ENCODE measurements at places on chromosomes 7 and 10.

DNA sequence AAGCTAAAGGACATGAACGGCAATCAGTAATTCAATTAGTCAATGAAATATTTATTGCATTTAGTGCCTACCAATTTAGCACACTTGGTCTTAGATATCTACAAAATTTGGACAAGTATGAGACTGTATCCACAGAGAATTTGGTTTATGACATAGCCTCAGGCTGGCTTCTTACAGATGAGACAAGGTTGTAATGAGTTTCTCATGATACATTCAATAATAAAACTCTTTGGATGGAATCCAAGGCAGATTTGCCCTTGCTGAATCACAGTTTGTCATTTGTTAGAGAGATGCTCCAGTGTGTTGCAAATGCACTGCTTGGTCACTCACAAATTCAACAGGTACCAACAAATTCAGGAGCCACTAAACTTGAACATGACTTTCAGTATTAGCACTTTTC is 162.5 kb downstream of the GPR37 start:
- no peak for DNase-seq

- no peak for DNase-seq
These were observed at the start of gene HKDC1 for GRCh38 chr10:69220041-69220451. Gene HKDC1 (plus strand): TSS chr10:69220332. CDS start chr10:69220436, 104 bp downstream.

- DNase-seq = no peak
These were observed 90.4 kb upstream of the LRRTM3 start for GRCh38 chr10:66835400-66835799.

GRCh38 chr7:105765846-105766245 is 110.6 kb downstream of the ATXN7L1 start:
- DNase-seq = no peak

DNA sequence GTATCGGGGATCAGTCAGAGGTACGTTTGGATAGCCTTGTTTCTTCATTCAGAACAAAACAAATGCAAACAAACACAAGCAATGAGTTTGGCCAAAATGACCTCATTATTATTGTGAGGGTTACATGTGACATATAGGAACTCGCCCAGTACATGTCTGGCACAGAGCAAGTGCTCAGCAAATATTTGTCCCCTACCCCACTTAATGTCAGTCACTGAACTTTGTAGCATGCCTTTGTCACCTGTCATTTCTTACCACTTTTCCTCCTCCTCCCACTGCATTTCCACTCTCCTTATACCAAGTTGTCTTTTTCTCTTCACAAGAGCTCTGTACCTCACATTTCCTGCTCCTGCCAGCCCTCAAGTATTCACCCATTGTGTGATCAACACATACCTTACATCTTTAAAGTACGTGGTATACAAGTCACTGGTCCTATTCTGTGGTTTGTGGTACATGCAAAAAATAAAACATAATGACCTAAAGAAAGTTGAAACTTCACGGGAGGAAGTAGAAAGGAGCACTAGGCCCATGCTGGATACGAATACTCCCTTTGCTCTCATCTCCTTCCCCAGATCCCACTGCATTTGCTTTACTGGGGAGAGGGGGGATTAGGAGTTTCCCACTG is 236.0 kb downstream of the INHBA start:
- no peak for DNase-seq

- DNase-seq = no peak
These were observed 83.8 kb downstream of the SPAG6 start for GRCh38 chr10:22429146-22429545.

DNA sequence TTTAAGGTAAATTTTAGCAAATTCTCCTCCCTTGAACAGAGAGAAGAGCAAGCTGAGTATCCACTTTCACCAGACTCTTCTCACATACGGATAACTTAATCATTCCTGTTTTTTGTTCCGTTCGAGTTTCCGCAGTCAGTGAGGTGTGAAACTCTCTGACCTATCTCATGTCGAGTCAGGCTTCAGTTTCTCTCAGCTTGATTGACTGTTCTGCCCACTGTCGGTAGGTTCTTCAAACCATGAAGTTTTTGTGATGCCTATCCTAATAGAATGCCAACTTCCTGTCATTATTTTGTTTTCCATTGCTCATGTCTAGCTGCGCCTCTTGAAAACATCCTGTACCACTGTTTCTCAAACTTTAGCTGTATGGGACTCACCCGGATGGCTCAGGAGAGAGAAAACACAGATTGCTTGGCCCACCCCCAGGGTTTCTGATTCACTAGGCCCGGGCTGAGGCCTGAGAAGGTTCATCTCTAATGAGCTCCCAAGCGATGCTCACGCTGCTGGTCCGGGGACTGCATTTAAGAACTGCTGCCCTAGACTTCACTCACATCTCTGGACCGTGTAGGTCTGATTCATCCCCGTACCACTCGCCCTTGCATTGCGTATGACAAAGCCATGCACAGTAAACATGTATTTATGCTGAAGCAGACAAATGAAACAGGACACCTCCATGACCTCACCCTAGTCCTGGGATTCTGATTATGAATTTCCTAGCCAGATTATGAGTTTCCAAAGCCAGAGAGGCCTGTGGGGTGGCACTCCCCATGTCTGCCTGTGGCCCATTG is 208.4 kb upstream of the AGK start:
- DNase-seq = no peak

- no peak for DNase-seq
These were observed 612 bp downstream of the HILPDA start for GRCh38 chr7:128456255-128456725.

DNA sequence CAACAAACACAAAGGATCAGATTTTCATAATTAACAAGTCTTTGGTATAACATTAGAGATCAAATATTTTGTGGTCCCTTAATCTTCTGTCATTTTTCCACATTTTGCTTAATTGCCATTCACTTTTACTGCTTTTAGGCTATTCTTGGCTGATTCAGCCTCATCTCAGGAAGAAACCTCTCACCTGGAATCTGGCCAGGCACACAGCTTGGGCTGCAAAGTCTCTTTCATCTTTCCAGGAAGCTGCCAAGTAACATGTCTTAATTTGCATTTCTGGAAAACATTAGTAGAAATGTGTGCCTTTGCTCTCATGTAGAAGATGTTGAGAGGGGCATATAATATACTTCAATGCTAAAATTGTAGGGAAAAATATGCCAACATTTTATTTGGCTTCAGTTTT is 174.2 kb upstream of the STEAP4 start:
- no peak for DNase-seq

- DNase-seq = no peak
These were observed 11.2 kb downstream of the RHOBTB1 start for GRCh38 chr10:60932756-60933155.

DNA sequence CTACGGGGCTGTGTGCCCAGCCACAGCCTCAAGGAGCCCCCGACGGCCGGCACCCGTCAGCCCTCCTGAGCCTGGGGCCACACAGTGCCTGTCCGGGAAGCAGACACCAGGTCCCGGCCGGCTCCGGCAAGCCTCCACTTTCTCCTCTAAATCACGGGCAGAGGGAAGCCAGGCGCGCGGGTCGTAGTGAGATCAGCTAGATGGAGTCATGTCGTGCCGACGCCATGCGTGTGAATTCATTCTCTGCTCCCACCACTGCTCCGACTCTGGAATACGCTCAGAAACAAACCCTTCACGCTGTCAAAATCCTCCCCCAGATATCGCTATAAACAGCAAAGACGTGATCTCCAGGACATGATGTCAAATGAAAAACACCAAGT is 93.7 kb upstream of the DNAAF5 start:
- no peak for DNase-seq

GRCh38 chr7:154231732-154232131 is 179.5 kb downstream of the DPP6 start:
- no peak for DNase-seq

DNA sequence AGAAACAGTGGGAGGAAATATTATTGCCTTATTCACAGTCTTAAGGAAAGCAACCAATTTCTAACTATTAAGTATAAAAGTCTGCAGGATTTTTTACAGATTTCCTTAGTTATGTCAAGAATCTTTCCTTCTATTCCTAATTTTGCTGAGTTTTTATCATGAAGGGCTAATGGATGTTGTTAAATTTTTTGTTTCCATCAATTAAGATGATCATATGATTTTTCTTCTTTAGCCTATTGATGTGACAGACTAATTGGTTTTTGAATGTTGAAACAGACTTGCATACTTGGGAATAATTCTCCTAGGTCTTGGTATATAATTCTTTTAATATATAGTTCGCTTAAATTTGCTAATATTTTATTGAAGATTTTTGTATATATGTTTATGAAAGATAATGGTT is 569.1 kb upstream of the KCND2 start:
- DNase-seq = no peak

- DNase-seq = no peak
These were observed 333.3 kb downstream of the PRPF18 start for GRCh38 chr10:13920031-13920430.

GRCh38 chr10:113178771-113179170 is 228.7 kb downstream of the TCF7L2 start:
- no peak for DNase-seq

DNA sequence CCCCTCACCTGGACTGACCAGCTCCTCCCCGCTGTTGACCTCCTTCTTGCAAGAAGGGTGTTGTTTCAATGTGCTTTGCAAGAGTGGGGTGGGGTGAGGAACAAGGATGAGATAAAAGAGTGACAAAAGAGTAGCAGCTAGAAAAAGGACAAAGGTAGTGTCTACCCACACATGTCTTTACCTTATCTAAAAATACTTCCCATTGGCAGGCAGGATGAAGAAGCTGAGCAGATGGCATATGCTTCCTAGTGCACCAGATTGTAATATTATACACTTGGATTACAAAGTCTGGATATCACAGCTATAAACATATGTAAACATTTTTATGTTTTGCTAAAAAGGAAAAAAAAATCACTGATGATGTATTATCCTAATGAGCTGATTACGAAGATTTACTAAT is 34.5 kb downstream of the CHN2 start:
- no peak for DNase-seq

DNA sequence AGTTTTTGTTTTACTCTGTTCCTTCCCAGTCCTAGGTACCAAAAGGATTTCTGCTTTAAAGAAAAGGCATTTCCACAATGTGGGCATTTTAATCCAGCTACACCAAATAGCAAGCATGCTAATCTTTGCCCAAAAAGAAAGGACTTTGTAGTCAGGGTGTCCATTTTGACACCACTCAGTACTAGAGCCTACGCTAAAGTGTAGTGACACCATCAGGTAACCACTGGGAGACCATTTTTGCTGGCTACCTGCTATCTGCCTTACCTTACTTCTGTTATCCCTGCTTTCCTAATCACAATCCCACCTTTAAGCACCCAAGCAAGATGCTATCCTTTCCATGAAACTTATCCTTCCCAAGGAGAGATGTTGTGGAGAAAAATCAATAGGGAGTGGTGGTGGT is 129.7 kb downstream of the VPS50 start:
- DNase-seq = no peak

DNA sequence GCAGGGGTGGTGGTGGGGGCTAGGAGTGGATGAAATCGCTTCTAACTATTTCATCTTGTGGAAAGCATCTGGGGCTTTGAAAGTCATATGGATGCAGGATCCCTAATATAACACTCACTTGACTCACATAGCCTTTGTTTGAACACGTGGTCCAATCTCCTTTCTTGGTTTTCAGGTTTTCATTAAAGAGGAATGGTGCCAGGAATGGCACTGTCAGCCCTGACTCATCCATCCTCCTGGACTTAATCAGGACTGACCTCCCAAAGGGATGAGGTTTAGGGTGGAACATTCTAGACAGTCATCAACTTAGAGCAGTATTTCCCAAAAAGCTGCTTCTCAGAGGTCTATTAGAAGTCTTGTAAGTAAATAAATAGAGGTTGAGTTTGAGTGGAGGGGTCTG is 162.0 kb upstream of the PLXNA4 start:
- no peak for DNase-seq

GRCh38 chr10:63497321-63497720 is 23.9 kb upstream of the REEP3 start:
- DNase-seq = no peak

DNA sequence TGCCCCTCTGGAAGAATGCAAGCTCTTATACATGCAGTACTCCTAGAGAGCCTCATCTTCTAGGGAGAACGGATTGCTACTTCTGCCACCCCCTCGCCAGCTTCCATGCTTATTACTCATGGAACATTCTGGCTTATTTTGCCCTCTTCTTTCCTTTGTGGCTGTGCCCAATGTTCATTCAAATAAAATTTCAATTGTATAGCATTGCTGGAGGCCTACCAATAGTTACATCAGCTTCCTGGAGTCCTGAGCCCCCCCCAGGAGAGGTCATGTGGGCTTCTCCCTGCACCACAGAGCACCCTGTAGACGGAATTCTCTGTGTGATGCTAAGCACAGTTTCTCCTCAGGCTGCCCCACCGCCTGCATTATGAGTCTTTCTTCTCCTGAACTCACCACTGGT is 1094.0 kb downstream of the KCNMA1 start:
- no peak for DNase-seq

DNA sequence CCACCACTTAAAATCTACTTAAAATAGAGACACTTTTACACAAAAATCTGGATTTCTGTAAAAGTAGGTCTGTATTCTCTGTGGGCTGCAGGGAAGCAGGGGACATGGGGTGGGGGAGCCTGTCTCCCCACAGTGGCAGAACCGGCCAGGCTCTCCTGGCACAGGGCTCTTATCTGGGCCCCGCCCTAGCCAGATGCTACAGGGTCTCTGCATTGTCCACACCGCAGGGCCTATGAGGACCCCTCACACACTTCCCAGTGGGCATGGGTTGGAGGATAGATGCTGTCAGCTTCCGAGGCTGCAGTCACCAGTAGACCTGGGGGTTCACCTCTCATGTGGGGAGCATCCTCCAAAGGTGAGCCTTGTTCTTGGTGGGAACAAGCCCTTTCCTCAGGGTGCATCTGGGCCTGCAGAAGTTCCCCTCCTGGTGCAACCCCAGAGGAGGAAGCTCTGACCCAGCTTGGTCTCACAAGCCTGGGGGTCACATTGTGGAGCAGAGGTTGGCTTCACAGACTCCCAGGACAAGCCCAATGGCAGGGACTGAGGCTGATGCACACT is 15.4 kb upstream of the MYL7 start:
- DNase-seq = no peak

DNA sequence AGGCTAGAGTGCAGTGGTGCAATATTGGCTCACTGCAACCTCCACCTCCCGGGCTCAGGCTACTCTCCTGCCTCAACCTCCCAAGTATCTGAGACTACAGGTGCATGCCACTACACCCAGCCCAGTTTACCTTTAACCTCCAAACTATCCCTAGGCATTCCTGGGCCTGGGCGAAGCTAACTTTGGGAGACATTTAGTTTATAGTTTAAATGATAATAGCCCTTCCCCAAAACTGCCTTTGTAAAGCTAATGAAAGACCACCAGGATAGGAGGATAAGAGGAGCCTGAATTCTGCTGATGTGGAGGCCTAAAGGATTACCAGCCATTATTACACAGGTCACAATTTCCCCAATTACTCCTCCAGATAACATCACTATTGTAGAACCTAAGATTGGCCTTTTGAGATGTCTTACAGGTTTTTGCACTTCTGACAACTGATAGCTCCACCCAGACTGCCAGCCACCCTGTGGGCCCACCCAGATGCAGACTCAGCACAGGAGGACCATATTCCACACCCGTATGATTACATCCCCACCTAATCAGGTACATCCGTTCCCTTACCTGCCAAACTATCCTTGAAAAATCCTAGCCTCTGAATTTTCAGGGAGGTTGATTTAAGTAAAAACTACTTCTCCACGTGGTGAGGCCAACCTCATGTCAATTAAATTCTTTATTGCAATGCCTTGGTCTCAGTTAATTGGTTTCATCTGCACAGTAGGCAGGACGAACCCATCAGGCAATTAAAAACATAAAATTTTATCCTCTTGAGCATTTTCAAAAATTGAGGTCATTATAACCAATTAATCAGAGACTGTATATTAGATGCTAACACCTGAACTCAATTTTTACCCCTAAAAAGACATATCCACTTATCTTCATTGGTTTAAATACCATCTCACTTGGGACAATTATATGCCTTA is 62.3 kb upstream of the TMEM254 start:
- no peak for DNase-seq
